Activated CD4-positive, alpha-beta T cell treated with anti-CD3 and anti-CD28 coated beads for 36 hours (primary cell): ENCODE measurements at places on chromosomes 5 and 9.

DNA sequence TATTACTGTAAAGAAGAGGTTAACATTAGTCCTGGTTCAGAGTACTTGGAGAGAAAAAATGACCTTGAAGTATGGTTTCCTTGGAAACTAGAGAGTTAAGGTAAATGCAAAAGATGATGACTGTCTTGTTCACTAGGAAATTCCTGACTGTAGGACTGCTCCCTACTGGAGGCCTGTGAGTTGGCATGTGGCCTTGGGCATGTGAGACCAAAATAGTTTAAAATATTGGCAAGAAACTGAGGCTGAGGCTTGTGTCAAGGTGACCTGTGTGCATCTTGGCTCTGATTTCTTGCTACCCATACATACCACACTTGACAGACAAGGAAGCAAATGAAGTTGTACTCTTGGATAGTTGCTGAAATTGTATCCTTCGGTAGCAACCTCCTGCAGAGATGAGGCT is 96.5 kb downstream of the TARS1 start:
- no peak for DNase-seq

- DNase-seq, result no peak
These were observed 16.3 kb downstream of the DAPK1 start for GRCh38 chr9:87513880-87514535.

- DNase-seq, result peak; percentile 77
These were observed 253.4 kb downstream of the ARHGAP26 start for GRCh38 chr5:143023411-143024096.

DNA sequence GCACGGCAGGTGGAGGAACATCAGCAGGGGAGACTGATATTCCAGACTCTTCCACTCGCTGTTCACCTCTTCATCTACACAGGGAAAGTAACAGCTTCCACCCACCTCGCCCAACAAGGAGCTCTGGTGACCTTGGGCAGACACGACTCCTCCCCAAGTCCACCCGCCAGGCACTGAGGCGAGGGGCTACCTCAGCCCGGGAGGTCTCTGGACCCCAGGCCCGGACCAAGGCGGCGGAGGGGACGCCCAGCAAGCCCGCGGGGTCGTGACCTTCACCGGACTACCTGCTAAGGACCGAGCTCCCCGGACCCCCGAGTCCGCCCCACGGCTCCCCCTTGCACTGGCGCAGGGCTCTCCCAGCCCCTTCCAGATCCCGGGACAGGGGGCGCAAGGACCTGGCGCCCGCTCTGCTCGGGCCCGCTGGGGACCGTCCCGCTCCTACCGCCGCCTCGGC is 70.2 kb upstream of the LPCAT1 start:
- peak; percentile 15 for DNase-seq

- no peak for DNase-seq
These were observed 45.3 kb upstream of the ADAMTSL1 start for GRCh38 chr9:18428661-18429060.

- DNase-seq, result no peak
These were observed 46.4 kb downstream of the PKD2L2 start for GRCh38 chr5:137935694-137936093.

- no peak for DNase-seq
These were observed 48.0 kb upstream of the OSMR start for GRCh38 chr5:38797838-38798237.

DNA sequence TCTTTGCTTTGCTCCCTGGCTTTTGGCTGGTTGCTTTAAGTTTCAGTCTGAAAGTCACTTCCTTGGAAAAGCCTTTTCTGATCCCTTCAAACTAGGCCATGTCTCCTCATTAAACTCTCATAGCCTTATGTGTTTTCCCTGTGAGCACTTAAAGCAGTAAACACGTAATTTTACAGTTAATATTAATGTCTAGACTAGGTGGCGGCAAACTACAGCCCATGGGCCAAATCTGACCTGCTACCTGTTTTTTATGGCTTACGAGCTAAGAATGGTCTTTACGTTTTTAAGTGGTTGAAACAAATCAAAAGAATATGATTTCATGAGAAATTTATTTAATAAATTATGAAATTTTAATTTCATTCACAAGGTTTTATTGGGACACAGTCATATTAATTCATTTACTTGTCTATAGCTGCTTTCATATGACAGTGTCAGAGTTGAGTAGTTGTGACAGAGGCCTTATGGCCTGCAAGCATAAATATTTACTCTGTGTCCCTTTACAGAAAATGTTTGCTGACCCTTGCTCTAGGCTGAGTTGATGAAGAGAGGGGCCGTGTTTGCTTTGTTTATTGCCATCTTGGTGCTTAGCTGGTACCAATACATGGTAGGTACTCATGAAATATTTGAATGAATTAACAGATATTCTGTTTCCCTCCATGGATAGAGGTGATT is 7.4 kb downstream of the SLC44A1 start:
- no peak for DNase-seq

DNA sequence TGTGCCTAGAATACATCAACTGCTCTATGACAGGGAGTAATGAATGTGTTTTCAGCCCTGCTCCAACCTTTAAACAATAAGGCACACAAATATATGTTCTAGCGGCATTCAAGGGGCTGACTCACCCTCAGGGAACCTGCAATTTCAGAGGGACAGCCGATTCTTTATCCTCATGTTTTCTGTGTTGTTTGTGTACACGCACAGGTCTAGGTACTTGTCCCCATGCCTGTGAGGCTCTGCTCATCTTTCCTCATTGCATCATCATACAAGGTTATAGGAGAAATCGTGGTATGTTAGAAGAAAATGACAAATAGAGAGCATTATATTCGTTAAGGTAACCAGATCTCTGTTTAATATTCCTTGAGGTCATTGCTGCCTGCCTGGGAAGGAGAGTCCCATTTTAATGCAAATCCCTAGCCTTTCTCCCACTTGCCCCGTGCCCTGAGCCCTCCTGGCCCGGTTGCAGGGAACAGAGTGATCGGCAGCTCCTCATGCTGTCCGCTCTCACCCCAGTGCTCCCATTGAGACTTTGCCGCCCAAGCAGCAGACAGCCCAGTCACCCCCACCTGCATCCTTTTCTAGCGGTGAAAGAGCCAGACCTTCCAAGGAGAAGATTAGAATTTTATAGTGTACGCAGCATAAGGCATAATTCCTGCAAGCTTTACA is 14.6 kb downstream of the MAP1B start:
- no peak for DNase-seq

- peak; percentile 81 for DNase-seq
These were observed 96.0 kb downstream of the HINT1 start for GRCh38 chr5:131068893-131069643.

GRCh38 chr5:2651116-2651515 is 100.4 kb downstream of the IRX2 start:
- DNase-seq, result no peak

DNA sequence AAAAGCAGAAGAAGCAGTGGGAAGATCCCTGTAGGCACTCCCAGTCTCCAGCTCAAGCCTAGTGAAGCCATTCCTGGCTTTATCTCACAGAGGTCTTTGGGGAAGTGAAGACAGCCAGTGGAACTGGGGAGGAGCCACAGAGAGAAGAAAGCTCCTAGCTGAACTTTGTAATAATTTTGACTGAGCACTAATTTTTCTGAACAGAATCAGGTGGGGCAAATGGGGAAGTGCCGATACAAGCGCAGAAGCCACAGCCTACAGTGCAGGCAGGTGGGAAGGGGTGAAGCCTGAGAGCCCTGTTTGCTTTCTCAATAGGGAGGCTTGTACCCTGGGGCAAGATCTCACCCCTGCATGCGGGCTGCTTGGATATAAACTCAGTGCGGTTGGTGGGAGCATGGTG is 48.4 kb upstream of the SNAPC3 start:
- DNase-seq, result no peak

DNA sequence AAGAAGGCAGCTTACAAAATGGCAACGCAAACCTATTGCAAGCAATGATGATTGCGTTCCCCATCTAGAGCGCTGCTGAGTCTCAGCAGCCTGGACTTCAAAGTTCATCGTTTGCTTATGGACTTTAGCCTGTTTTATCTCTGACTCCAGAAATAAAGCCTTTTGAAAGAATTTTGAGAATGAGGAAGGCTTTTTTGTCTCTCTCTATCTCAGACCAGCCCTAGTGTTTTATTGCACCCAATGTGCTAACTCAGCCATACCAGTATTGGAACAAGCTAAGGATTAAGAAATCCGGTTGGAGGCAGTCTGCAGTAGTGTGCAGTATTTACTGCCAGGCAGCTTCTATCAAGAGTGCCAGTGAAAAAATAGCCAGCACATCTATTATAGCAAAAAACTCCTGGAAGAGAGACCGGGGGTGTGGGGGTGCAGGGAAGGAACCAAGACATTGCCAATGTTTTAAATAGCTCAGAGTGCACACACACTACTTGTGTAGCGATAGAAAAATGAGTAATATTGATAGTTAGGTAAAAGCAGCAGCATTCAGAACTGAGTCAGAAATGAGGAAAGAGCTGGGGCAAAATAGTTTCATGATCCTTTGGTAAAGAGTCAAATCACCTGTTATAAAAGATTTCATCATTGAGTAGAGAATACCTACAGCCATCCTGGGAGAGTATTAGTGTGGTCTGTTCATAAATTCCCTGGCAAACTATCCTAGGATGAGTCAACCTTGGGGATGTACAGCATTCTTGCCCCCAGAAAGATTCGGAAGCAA is 219.0 kb downstream of the ZNF608 start:
- no peak for DNase-seq

GRCh38 chr5:180670586-180671359 is 21.4 kb upstream of the FLT4 start:
- peak; percentile 78 for DNase-seq

DNA sequence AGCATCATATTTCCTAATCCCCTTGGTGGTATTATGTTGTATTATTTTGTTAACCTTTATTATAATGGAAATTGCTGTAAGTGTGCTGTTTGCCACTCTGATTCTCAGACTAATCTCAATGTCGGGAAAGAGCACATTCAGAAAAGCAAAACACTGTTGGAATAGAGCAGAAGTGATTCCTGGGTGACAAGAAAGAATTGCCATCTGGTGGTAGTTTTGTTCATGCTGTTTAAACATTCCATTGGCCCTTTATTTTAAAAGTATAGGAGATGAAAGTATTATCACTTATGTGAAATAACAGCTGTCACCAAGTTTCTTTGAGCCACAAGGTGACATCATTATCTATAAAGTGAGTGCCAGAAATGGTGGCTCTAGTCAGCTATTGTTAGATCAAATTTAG is 301.3 kb upstream of the SGCD start:
- no peak for DNase-seq

DNA sequence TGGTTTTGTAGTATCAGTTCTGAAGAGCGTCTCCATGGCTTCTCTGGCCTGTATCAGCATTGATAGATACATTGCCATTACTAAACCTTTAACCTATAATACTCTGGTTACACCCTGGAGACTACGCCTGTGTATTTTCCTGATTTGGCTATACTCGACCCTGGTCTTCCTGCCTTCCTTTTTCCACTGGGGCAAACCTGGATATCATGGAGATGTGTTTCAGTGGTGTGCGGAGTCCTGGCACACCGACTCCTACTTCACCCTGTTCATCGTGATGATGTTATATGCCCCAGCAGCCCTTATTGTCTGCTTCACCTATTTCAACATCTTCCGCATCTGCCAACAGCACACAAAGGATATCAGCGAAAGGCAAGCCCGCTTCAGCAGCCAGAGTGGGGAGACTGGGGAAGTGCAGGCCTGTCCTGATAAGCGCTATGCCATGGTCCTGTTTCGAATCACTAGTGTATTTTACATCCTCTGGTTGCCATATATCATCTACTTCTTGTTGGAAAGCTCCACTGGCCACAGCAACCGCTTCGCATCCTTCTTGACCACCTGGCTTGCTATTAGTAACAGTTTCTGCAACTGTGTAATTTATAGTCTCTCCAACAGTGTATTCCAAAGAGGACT is 1.5 kb downstream of the GPR21 start:
- no peak for DNase-seq

GRCh38 chr5:179322071-179323025 is 22.9 kb downstream of the ADAMTS2 start:
- DNase-seq, result peak; percentile 0

DNA sequence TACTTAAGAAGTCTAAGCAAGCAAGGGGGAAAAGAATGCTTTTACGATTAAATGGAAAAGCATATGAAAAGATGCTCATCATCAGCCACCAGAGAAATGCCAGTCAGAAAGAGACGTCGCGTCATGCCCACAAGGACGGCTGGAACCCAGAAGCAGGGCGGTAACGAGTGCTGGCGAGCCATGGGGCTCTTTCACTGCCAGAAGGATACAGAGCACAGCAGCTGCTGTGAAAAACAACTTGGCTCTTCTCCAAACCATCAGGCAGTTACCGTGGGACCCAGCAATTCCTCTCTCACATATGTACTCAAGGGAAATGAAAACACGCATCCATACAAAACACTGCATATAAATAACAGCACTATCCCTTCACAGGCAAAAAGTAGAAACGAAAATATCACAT is 95.5 kb downstream of the CAMSAP1 start:
- DNase-seq, result no peak

- DNase-seq, result no peak
These were observed 65.9 kb upstream of the NEK6 start for GRCh38 chr9:124191691-124192395.

DNA sequence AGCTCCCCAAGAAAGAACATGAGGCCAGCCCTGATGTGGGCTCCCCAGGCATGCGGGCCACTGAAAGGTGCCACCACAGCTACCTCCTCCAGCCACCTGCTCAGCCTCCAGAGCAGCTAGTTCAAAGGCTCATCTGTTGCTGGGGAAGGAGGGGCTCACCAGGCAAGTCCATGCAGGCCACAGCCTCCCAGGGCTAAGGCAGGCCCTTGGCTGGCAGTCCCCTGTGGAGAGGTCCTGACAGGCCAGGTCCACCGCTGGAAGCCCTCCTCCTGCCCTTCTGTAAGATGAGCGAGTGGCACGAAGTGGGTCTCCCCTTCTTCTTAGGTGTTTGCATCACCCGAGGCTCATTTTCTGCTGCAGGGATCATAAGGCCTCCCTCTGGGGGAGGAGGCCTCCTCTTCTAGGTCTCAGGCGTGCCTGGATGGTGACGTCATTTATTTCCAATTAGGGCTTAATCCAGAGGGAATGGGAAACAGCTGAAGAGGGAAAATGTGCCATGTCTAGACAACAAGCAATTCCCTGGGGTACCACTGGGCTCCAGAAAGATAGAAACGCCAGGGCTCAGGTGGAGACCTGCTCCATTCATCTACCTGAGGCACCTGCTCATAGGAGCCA is 91.6 kb downstream of the CFAP90 start:
- no peak for DNase-seq

DNA sequence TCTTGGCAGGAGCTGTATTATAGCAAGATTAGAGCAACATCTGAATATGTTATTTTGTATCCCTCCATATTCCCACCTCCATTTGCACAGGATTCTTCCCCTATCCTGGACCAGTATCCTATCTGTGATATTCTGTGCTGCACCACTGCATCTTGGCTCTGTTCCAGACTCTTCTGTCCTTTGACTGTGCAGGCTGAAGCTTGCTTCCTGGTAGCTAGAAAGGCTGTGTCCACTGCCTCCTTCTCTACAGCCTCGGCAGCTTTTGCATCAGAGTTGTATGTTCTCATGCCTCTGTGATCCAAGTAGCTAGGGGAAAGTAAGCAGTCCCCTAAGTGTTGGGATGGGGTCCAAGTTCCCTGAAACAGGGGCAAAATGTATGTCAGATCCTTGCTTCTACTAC is 104.1 kb downstream of the GAS1 start:
- DNase-seq, result no peak
